A172 (cell line): ENCODE measurements at places on chromosomes 2 and 18. TPM values are rescaled to one million over a fixed set of nuclear protein-coding genes. Genes with fewer than 3 reads are reported as not detected.

- DNase-seq: no peak
These were observed 29.2 kb upstream of the KCNF1 start for GRCh38 chr2:10882568-10882967.

DNA sequence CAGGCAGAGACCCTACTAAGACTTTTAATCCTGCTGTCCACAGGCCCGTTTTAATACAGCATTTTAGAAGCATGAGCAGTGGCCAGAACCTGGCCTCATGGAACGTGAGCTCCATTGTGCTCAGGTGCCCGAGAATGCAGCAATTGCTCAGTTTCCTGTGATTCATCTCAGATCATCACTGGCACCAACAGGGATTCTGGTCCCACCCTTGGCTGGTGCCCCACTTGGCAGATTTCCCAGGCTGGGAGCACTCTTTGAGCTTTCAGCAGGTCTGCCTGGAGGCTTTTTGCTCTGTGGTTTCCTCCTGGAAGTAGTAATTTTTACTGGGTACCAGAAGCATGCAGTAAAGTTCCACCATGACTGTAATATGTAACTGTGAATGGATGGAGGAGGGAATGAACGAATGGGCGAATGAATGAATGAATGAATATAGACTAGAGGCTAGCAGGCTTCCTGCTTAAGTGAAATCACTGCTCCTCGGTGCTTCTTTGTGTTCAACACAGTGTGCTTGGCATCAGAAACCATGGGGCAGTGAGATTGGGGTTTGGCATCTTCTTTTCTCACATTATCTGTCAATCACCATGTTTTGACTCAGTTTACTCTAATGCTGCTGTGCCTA is 312.9 kb downstream of the PRKCE start:
- peak; percentile 99 for DNase-seq

DNA sequence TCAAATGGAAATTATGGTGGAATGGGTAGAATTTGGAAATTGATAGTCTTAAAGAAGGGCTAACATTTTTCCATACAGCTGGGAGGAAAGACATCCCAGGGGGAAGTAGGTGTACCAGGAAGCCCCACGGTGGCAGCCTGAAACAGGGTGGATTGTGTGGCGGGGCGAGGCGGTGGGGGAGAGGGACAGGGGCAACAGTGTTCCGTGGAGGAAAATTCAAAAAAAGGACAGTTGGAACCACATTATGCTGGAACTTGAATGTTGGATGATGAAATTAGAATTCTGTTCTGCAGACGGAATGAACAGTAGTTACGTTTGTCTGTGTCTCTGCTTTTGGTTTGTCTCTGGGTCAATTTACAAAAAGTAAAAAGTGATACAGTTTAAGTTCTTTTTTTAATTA is 10.6 kb upstream of the CIB4 start:
- DNase-seq: no peak

GRCh38 chr2:237062585-237062984 is 23.1 kb upstream of the COPS8 start:
- DNase-seq: peak; percentile 31

DNA sequence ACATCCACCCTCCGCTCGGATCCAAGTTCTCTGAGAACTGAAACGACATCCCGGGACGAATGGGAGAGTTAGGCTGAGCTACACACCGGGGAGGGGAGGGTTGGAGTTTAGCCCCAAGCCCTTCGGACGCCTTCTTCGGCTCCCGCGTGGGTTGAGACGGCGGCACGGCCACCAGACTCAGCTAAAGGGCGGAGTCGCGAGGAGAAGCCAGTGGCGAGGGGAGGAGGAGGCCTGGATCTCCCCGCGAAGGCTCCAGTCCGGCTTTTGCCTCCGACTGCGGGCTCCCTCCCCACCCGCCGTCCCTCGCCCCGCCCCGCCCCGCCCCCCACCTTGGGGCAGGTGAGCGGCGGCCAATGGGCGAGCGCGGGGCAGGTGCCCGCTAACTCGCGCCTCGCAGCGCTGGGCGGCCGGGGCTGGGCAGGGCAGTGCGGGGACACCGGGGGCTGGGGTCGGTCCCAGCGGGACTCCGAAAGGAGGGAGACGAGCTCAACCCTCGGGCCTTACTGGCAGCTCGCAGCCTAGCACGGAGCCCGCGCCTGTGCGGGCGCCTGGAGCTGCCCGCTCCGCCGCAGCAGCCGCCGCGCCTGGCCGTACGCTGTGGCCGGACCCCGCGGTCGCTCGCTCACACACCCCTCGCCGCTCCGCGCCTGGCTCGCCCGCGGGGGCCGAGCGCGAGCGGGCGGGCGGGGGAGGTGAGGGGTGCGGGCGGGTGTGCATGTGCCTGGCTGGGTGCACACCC is at the start of gene EMX1:
Gene EMX1, plus strand, starts transcription at position 382 of the 739 bp plus-strand sequence. Its CDS starts 334 bp downstream, at position 716.
- peak; percentile 54 for DNase-seq

GRCh38 chr2:21644266-21644665 is 520.5 kb downstream of the TDRD15 start:
- no peak for DNase-seq

DNA sequence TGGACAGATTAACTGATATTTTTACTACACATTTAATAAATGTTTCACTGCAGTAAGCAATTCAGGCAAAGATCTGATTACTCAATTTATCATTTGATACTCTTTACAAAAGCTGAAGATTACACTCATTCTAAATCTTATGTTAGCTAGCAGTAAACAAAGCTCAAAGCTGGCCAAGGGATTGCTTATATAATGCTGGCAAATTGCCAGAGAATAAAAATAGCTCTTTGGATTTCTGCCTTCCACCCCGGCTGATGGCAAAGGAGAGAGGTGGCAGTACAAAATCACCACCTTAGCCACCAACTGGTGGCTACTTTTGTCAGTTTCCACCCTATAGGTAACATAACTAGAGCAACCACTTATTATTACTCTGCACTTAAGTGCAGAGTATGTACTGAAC is 320.5 kb downstream of the FSIP2 start:
- no peak for DNase-seq

GRCh38 chr2:152222975-152223637 is 47.5 kb upstream of the STAM2 start:
- DNase-seq: no peak

Gene MATN3
- total RNA-seq: 13.4 and 16.1 TPM in 2 replicates

Gene FZD7
- 8.6 and 10.8 TPM in 2 replicates for total RNA-seq

Gene CACNB4
- 1.8 and 2.2 TPM in 2 replicates for total RNA-seq

Gene CPLX4
- not detected in 2 replicates for total RNA-seq

Gene SP9
- total RNA-seq: 0.74 TPM in 1 of 2 replicates, not detected in the other

Gene CRYGA
- not detected in 2 replicates for total RNA-seq

Gene AUP1
- total RNA-seq: 150 and 194 TPM in 2 replicates
